ENCODE measurements at places on chromosomes 2 and 18.

DNA sequence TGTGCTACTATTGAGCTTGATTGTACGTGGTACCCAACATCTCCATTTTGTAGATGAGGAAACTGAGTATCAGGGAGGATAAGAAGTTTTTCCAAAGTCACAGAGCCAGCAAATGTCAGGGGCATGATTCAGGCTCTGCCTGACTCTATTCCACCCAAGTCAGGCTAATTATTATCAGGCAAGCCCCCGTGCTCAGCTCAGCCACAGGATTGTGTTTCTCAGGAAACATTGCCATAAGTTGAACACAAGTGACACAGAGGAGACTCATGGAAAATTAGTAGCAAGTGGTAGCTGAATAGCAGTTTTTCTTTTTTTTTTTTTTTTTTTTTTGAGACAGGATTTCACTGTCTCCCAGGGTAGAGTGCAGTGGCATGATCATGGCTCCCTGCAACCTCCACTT, 260.5 kb downstream of the C1D start:
- DNase-seq: no peak

DNA sequence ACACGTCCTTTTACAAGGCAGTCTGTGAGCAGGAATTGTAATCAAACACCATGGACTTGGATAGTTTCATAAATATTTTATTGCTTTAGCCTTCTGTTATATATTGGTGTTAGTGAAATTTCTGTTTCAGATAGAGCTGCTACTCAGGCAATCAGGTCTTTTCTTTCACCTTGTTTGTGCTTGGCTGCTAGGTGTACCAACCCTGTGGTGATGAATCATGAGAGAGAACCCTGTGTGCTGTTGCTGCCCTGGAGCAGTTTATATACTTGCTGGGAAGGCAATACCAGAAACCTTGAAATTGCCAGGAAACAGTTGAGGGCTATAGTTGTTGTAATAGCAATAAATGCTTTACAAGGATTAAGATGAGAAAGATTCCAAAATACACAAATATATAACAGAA, 84.5 kb downstream of the FSHR start:
- no peak for DNase-seq

- DNase-seq: no peak
Observed at GRCh38 chr18:23442958-23443357, 10.1 kb upstream of the RIOK3 start.

DNA sequence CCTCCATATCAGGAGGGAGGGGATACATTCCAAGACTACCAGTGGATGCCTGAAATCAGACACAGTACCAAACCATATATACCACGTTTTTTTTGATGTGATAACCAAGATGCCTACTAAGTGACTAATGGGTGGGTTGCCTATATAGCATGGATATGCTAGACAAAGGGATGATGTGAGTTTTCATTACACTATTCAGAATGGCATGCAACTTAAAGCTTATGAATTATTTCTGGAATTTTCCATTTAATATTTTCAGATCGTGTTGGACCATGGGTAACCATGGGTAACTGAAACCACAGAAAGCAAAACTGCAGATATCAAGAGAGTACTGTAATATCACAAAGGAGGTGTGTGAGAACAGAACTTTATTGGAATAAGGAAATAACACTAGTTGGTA, 39.6 kb upstream of the CRACDL start:
- no peak for DNase-seq

DNA sequence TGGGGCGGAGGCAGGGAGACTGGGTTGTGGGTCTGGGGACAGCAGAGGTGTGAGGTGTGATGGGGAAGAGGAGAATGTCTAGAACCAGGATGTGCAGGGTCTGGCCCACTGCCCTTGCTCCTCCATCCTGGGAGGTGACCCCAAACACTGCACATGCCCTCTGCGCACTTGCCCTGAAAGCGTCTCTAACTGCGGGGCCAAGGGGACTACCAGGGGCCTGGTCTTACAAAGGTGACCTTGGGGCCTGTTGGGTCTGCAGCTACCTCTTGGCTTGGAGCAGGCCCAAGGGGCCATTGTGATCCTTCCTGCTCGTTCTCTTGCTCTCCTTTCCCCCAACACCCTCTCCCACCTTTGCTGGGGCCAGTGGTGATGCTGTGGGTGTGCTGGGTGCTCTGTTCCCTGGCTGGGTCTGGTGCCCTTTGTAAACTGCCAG, 48.0 kb upstream of the FAHD2A start:
- no peak for DNase-seq

GRCh38 chr2:41910126-41910525, 137.7 kb upstream of the PKDCC start:
- DNase-seq: no peak

DNA sequence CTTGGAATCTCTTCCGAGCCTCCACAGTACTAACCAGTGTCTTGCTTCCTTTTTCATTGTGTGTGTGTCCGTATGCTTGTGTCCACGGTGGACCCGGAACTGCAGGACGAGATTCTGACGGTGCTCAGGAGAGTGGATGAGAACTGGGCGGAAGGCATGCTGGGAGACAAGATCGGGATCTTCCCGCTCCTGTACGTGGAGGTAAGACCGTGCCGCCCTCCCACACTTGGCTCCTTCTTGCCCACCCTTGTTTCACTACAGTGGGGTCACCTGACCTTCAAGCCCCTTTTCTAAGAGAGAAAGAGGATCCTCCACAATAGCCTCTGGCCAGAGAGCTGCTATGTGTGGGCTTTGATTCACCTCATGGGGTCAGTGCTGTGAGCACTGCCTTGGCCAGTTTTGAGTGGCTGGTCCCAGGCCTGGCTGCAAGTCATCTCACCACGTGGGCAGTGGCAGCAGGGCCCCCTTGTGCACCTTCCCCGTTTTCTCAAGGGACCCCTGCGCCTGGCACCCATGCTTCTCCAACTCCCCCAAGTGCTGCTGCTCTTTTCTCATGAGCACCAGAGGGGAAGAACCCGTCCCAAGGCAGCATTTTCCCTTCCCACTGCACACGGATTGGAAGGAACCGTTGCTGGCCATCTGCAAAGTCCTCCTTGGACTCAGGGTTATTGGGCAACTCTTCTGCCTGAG, 242.1 kb downstream of the SEPTIN10 start:
- peak; percentile 0 for DNase-seq

DNA sequence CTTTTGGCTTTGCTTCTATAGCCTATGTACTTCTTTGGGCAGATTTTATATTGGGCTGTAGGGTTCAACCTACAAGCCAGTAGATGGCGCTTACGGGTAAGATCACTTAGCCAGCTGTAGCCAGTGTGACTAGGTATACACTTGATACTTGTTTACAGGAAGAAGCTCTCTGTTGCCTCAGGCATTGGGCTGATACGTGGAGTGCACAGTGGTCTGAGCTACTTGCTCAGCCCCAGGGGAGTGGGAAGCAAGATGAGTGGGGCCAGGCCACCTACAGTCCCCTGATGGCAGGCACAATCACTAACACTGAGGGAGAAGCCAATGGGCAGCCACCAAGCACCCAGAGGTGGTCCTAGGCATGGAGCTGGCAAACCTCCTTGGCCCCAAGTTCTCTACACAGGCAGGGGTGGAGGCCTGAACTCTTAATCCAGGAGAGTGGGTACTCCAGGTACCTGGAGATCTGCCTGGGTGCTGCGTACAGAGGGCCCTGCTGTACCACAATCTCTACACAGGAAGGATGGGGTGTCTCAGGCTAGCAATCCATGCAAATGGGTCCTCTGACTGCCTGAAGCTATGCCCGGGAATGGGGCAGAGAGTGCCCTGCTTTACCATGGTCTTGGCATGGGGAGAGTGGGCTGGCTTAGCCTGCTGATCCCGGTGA, 122.2 kb downstream of the NCOA1 start:
- peak; percentile 31 for DNase-seq

DNA sequence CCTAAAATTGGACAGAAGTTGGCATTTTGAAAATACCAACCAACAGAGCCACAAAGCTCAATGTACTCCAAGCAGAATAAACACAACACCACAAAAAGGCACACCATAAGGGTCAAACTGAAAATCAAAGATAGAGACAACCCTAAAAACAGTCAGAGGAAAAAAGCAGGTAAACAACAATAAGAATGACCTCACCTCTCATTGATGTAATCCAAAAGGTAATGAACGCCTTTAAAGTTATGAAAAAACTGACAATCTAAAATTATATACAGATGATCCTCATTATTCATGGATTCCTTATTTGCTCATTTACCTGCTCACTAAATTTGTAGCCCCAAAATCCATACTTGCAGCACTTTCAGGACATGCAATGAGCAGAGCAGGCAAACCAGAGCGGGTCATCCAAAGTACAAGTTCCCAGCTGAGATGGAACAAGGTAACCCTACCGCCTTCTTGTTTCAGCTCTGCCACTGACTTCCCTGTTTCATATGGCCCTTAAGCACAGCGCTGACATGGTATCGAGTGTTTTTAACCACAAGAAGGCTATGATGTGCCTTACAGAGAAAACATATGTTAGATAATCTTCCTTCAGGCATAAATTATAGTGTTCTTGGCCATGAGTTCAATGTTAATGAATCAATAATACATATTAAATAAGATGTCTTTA, 17.0 kb downstream of the RTN4 start:
- DNase-seq: no peak

DNA sequence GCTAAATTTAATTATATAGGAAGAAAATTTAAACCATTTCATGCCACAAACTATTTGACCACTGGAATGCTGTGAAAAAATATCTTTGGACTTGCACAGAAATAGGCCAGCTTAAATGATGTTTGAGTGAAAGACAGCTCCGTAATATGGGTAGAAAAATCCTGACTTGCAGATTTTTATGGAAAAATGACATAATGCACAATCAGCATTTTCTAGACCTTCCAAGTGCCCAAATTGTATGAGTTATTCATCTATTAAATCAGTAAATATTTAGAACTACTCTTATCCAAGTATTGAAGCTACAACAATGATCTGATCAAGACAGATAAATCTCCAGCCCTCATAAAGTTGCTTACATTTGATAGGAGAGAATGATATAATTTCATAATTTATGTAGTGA, 691.1 kb upstream of the DDX18 start:
- DNase-seq: no peak

DNA sequence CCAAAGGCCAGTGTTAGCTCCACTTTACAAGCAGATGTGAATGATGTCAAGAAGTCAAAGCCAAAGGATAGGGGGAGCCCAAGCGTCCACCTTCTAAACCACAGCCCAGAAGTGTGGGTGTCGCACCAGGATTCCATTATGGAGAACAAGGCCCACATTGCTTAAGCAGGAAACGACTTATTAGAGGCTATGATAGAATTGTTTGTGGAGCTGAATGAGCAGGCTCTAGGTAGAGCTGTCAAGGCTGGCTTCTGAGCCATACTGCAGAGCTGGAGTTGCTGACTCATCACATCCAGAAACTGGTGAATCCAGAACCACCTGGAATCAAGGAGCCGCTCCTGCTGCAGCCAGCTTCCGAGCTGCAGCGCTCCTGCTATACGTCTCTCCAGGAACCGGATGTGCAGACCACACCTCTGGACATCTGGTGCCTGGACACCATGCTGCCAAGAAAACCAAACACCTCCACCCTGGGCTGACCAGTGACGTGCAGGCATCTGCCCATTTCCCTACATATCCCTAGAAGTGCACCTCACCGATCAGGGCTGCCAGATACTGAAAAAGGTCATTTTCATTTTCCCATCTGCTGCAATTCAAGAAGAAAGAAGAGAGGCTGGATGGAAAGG, 6.2 kb upstream of the TWIST2 start:
- no peak for DNase-seq

DNA sequence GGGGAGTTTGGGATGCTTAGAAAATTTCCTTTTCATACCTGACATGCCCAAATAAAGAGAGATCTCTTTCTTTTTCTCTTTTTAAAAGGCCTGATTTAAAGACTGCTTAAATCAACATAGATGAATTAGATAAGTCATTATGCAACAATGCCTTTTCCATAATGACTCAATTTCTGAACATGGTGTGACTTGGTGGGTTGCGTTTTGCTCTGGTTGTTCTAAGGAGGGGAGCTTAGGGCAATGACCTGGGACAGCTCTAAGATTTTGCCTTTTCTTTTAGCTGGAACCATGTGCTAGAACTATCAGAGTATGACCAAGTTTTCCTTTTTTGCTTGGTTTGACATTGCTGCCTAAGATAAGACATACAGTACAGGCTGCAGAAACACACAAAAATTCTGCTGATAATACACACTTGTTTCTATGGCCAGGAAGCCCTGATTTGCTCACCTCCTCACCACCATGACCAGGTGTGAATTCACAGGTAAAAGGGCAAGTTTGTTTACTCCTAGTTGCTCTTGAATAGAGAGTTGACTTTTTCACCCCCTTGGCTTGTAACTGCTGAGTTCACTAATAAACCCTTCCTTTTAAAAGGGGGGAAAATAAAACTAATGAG, 58.1 kb upstream of the IL1RL1 start:
- no peak for DNase-seq

DNA sequence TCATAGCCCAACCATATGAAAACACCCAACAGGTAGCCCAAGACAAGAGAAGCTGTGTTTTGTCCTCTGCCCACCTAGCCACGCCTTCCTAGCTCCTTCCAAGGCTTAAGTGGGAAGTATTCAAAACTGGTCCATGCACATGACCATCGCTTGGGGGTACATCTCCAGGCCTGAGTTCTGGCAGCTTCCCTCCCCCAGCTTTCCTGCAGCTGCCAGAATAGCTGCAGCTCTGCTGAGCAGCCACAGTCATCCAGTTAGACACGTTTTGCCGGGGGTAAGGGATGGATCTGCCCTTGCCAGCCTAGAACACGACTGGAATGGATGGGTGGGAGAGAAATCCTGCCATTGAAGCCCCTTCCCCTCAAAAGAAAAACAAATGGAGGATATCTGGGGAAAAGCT, 166.8 kb downstream of the NRP2 start:
- DNase-seq: no peak

DNA sequence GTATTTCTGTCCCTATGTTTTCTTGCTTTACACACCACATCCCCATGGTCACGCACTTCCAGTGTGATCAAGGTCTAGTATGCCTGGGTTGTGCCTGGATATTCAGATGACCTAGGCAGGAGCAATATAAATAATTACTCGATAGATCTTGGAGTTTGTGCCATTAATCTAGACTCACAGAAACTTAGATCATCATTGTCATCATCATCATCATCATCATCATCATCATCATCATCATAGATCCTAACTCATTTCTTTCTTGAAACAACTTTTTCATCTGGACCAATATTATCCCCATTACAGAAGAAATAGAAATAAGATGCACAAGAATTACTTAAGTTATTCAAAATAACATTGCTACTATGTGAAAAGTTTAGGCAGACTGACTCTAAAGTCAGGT, 130.3 kb upstream of the LRRTM4 start:
- no peak for DNase-seq

- DNase-seq: no peak
Observed at GRCh38 chr2:32735348-32735747, 107.5 kb downstream of the TTC27 start.
